Adrenal gland (tissue), 19 donors: ENCODE measurements at places on chromosomes 16 and 17.

- DNase-seq, result no peak
- no peak overlapping the region for H3K4me3 ChIP-seq
- H3K27me3 ChIP-seq, result no peaks in the 10 kb centered on the region
- H3K27ac ChIP-seq, result no peak overlapping the region
These were observed 31.8 kb downstream of the NDEL1 start for GRCh38 chr17:8467527-8467926.

DNA sequence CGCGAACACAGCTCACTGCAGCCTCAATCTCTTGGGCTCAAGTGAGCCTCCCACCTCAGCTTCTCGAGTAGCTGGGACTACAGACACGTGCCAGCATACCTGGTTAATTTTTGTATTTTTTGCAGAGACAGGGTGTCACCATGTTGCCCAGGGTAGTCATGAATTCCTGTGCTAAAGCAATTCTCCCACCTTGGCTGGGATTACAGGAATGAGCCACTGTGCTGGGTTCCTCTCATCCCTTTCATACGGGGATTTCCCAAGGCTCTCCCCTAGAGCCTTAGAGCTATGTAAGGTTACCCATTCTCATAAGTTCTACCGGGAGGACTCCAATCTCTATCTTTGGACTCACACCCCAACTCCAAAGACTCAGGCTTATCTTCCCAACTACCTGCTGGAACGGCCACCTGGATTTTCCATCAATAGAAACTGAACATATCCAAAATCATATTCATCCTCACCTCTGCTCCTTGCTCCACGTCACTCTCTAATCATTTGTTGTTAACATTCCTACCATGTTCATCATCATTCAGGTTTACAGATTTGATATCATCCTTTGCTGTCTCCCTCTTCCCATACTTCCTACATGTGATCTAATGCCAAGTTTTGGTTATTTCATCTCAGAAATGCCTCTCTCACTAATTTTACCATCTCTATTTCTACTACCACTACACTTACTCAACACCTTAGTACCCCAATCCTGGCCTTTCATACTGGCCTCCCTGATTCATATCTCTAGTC, 92.5 kb downstream of the NCOR1 start:
- DNase-seq, result no peak
- H3K27me3 ChIP-seq, result no peaks in the 10 kb centered on the region
- H3K36me3 ChIP-seq, result peaks cover 39% of the 10 kb centered on the region
- H3K4me1 ChIP-seq, result no peaks in the 10 kb centered on the region

GRCh38 chr17:57133486-57133885, 48.4 kb downstream of the AKAP1 start:
- H3K36me3 ChIP-seq, result no peaks in the 10 kb centered on the region
- DNase-seq, result no peak
- no peak overlapping the region for H3K4me3 ChIP-seq
- no peaks in the 10 kb centered on the region for H3K4me1 ChIP-seq

- no peak overlapping the region for H3K27ac ChIP-seq
- no peak for DNase-seq
- no peaks in the 10 kb centered on the region for H3K4me1 ChIP-seq
- no peak overlapping the region for H3K4me3 ChIP-seq
These were observed 54.6 kb upstream of the CACNG4 start for GRCh38 chr17:66909804-66910373.

DNA sequence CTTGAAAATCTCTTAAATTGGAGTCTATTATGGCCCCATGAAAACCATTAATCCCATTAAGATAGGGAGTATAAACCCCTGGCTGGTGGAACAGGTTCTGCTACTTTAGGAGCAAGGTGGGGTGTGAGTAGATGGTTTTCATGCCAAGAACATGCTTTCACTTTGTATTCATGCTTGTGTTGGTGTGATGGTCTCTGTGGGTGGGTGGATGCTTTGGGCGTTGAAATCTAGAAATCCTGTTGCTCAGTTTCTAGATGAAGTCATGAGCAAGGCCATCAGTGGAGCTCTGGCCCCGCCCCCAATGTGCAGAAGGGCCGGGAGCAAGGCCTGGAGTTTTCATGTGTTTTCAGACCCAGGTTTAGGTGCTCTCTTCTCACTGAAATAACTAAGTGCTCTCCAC, 20.1 kb downstream of the PLD6 start:
- no peak for DNase-seq
- peaks cover 46% of the 10 kb centered on the region for H3K36me3 ChIP-seq
- no peaks in the 10 kb centered on the region for H3K4me1 ChIP-seq
- H3K4me3 ChIP-seq, result no peak overlapping the region
- H3K27ac ChIP-seq, result no peak overlapping the region
- no peaks in the 10 kb centered on the region for H3K27me3 ChIP-seq

- H3K36me3 ChIP-seq, result no peaks in the 10 kb centered on the region
- H3K27me3 ChIP-seq, result no peaks in the 10 kb centered on the region
- peak overlapping the region; percentile 82 for H3K27ac ChIP-seq
- DNase-seq, result no peak
- no peak overlapping the region for H3K4me3 ChIP-seq
These were observed 30.5 kb downstream of the NSMCE1 start for GRCh38 chr16:27238016-27238587.

GRCh38 chr16:19269098-19269497, 16.4 kb upstream of the CLEC19A start:
- no peaks in the 10 kb centered on the region for H3K4me1 ChIP-seq
- DNase-seq, result no peak
- H3K27ac ChIP-seq, result no peak overlapping the region
- H3K27me3 ChIP-seq, result no peaks in the 10 kb centered on the region
- no peaks in the 10 kb centered on the region for H3K36me3 ChIP-seq

DNA sequence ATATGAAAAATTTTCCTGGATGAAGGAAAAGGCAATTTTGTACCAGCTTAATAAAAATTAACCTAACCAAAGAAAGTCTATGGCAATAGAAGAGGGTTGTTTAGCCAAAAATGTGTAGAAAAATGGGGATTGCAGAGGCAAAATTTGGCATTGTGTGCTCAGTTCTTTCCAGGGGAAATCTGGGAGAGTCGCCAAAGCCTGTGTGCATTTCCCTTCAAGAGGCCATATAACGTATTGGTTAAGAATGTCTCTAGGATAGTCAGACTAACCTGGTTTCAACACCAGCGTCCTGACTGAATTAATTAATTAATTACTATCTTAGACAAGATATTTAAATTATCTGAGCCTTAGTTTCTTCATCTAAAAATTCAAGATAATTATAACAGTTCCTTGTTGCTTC, 44.8 kb upstream of the HLF start:
- H3K36me3 ChIP-seq, result no peaks in the 10 kb centered on the region
- no peak overlapping the region for H3K27ac ChIP-seq
- no peak overlapping the region for H3K4me3 ChIP-seq
- DNase-seq, result no peak
- H3K27me3 ChIP-seq, result no peaks in the 10 kb centered on the region

- no peaks in the 10 kb centered on the region for H3K36me3 ChIP-seq
- DNase-seq, result peak; percentile 37
- peaks cover 21% of the 10 kb centered on the region for H3K4me1 ChIP-seq
- no peaks in the 10 kb centered on the region for H3K27me3 ChIP-seq
- peak overlapping the region; percentile 48 for H3K4me3 ChIP-seq
These were observed 1.6 kb downstream of the ACTG1 start for GRCh38 chr17:81510785-81511553.

DNA sequence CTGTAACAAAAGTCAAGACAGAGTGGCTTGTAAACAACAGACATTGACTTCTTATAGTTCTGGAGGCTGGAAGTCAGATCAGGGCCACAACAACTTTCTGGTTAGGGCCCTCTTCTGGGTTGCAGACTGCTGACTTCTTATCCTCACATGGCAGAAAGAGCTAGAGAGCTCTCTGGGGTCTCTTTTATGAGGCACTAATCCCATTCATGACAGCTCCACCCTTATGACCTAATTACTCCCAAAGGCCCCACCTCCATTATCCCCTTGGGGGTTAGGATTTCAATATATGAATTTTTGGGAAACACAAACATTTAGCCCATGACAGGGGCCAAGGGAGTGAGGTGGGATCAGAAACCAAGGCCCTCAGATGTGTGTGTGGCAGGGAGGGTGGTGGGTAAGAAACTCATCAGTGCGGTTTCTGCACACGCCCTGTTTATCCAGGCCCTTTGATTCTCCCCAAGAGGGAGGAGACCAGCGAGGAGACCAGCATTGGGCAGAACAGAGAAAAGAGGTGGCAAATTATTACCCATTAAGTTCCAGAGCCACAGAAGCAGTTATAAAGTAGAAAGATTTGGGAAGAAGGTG, 74.8 kb downstream of the UTP18 start:
- H3K27ac ChIP-seq, result no peak overlapping the region
- no peaks in the 10 kb centered on the region for H3K27me3 ChIP-seq
- DNase-seq, result no peak

GRCh38 chr16:73771196-73772064, 525.2 kb upstream of the PSMD7 start:
- peak; percentile 30 for DNase-seq
- H3K36me3 ChIP-seq, result no peaks in the 10 kb centered on the region
- peaks cover 18% of the 10 kb centered on the region for H3K4me1 ChIP-seq
- H3K4me3 ChIP-seq, result no peak overlapping the region
- H3K27ac ChIP-seq, result peak overlapping the region; percentile 48
